ENCODE measurements at places on chromosomes 12 and 14.

DNA sequence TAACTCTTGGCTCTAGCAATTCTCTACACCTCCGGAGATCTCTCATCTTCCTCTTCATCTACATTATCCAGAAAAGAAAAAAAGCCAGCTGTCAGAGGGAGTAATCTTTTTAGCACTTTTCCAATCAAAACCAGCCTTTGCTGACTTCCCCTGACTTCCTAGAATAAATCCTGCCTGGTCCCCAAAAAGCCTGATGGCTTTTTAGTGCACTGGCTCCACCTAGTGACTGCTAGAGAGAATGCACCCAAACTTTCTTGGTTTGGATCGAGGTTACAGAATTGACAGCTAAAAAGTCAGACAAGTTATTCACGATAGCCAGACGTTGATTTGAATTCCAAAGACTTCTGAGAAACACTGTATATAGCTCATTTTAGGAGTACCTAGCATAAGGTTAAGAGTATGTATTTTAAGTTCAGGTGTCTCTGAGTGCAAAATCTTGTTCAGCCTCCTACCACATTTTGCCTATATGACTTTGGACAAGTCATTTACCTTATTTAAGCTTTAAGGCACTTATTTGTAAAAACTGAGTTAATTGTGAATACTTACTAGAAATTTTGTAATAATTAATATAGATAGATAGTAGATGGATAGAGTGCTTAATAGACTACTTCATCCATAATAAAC is 185.7 kb upstream of the GRIN2B start:
- DNase-seq = peak; percentile 15

DNA sequence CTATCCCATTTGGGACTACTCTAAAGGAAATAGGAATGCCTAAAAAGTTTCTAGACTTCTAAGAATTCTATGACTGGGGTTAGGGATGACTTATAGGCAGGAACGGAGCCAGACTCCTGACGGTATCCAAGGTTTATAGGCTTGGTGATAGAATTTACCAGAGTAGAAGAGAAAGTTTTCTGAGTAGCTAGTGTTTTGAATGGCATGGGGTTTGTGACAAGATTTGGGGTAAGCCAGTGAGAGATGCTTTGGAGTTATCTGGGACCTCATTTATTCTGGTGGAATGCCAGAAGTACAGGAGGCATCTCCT is 444.6 kb downstream of the RAD51B start:
- DNase-seq = no peak

- DNase-seq = no peak
Observed at GRCh38 chr14:78512021-78512420, 341.8 kb downstream of the NRXN3 start.

GRCh38 chr14:26319139-26319864 is 278.5 kb downstream of the NOVA1 start:
- DNase-seq = no peak

- no peak for DNase-seq
Observed at GRCh38 chr12:49200919-49201594, 12.2 kb upstream of the TUBA1A start.

DNA sequence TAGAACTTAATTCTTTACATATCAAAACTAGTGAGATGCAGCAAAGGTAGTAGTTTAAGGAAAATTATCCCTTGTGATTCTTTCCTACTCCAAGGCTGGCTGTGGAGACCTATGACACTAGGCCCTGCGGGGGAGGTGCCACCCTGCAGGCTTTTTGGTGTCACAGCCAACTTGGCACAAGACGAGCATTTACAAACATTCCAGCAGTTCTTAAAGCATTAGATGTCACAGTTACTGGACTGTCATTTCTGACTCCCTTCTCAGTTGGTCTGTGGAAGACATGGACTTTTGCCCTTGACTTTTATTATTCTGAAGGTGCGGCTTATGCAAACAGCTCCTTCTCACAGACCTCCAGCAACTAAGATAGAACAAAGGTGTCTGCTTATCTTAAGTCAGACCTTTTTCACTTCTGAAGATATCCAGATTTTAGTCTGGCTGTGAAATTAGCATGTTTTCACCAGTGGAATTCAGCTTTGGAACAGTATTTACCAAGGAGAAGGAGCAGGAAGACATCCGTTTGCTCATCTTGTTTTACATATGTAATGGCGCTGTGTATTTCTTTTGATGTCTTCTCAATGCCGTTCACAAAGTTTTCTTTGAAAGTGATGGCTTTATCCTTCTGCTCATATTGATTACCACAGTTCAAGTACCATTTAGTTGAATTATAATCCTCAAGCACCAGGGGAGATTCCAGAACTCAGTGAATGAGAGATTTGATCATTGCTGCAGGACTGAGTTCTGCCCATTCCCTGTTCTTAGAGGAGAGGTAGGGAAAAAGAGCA is 17.9 kb downstream of the SRGAP1 start:
- DNase-seq = no peak

- no peak for DNase-seq
Observed at GRCh38 chr12:117832459-117833457, 136.0 kb downstream of the KSR2 start.

GRCh38 chr12:113472191-113473121 is 785 bp upstream of the LHX5 start:
- DNase-seq = no peak

DNA sequence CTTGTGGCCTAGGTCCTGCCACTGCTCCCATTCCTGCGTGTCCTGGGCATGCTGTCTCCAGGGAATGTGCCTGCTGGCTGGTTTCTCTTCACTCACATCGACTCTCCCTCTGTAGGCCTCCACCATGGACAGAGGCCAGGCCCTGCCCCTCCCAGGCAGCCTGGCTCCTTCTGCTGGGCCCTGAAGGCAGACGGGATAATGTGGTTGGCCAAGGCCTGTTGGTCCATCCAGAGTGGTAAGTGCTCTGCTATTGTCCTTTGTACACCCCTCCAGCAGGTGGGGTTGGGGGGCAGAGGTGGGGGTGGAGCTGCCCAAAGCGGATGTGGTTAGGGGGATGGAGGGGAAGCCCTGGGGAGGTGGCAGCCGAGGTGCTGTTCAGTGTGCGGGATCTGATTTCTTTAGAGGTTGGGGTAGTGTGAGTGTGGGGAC is 9.5 kb upstream of the NR4A1 start:
- DNase-seq = peak; percentile 37

DNA sequence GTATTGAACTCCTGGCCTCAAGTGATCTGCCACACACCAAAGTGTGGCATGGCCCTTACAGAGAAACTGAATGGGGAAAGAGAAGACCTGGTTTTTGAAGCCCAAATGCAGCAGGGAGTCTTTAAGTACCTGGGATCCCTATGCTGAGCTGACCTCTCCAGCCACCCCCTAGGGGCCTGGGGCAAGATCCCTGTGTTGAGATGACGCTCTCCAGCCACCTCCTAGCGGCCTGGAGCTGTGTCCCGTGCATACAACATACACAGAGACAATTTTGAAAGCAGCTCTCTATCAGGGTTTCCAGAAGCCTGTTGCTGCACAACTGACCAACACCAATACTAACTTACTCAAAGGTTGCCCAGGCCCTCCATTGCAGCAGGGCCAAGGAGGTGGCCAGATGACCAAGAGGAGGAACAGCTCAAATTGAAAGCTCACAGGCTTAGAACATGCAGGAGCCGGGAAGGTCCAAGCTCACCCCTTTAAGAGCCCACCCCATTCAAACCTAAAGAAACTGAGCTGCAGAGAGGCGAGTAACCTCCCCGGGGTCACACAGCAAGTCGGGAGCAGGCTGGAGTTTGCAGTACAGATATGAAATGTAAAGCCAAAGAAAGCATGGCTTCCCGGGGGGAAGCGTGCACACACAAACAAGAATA is 31.5 kb downstream of the TTC7B start:
- no peak for DNase-seq

- DNase-seq = no peak
Observed at GRCh38 chr14:33855672-33856071, 95.2 kb downstream of the EGLN3 start.

DNA sequence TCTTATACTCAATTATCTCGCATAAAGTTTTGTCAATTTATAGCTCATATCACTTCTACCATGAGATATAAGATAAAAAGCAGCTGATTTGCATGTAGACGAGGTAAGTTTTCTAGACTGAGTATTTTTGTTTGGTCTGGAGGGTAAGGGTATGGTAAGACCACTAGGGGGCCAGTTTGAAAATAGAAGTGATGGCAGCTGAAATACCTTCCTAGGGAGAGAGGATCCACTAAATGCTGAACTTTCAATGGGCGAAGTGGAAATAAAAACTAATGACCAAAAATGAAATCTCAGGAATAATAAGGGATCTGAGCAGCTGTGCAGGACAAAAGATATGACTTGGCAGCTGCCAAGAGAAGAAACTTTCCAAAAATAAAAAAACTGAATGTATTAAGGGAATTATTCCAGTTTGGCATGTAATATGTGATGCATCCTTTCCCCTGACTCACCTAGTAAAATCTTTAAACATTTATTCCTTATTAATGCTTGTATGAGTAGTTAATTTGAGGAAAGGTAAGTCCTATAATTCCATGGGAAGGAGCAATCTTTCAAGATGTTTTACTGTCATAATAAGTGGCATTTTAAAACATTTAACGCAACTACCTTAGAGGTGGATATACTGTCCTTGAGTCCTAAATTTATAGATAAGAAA is 754.5 kb downstream of the C12orf50 start:
- no peak for DNase-seq

DNA sequence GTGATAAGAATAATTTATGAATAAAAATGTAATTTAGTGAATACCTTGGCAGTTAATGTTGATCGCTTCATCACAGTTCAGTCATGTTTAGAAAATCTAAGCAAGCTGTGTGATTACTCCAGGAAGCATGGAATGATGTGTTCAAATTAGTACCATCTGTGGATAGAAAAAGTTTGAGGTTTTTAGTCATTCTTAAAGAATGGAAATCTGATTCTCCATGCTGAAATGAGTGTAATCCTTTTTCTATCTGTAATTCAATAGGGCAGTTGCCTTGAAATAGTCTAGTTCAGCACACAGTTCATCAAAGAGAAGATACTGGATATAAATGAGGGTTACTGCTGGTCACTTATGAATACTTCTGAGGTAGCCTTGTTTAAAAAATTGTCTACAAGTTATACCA is 127.2 kb upstream of the MYF6 start:
- DNase-seq = no peak

DNA sequence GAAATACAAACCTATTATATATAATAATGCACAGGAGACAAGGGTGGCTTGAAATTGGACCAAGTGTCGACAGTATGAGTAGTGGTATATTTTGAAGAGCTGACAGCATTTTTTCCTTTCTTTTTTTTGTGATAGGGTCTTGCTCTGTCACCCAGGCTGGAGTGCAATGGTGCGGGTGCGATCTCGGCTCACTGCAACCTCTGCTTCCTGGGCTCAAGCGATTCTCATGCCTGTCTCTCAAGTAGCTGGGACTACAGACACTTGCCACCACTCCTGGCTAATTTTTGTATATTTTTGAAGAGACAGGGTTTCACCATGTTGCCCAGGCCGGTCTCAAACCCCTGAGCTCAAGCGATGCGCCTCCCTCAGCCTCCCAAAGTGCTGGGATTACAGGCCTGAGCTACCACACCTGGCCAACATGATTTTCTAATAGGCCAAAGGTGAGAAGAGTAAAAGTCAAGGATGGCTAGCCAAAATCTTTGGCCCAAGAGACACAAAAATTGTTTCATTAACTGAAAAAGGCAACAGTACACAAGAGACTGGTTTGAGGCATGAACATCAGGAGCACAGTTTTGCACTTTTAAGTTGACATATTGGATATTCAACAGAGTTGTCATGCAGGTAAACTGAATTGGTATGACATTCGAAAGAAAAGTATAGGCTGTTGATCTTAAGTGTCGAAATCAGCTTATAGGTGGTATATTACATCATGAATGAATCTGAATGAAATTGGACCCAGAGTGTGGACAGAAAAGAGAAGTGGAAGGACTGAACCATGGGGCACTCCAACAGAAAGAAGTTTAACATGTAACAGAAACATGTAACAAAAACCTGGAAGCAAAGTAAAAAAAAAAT is 12.5 kb downstream of the HNRNPC start:
- DNase-seq = no peak

DNA sequence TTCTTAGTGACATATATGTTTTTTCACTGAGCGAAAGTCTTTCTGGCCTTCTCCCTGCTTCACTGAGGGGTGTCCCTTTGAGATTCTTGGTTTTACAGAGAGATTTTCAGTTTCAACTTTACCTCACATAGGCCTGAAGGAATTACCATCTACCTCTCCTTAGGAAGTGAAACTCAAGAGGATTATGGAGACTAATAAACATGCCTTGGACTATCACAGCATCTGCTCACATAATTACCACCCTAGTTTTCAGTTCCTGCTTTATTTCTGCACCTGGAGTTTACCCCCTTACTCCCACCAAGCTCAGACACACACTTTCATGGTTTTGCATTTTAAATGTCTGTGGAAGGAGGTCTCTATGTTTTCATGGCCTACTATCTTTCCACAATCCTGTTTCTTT is 118.3 kb upstream of the SCAF11 start:
- DNase-seq = no peak

GRCh38 chr12:100539202-100539601 is 34.3 kb upstream of the GAS2L3 start:
- DNase-seq = no peak

GRCh38 chr12:84701041-84701440 is 211.6 kb downstream of the SLC6A15 start:
- no peak for DNase-seq

DNA sequence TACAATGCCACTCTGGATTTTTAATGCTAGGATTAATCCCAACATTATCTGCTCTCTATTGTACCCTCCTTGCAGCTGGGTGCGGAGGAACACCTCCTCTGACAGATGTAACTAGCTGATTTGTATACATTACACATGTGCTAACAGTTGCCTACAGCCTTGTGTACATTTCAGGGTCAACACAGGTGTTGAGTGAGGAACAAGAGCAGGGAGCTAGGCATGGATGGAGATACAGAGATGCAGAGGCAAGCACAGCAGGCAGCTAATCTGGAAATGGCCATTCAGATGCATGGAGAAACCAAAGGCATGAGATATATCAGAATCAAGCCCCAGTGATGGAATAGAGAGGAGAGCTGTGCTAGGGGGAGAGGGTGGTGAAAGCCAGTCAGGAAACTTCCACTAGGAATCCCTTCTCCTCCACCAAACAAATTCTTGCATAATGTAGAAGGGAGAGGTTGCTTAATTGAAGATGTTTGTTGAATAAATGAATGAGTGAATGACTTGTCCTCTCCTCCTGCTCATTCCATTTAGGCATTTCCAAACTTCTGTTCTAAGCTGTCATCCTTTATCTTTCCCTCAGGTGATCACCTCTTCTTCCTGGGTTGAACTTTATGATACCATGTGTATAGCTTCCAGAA is 313.2 kb downstream of the ATP23 start:
- DNase-seq = no peak

GRCh38 chr12:92462049-92462448 is 240.7 kb upstream of the PLEKHG7 start:
- peak; percentile 11 for DNase-seq

DNA sequence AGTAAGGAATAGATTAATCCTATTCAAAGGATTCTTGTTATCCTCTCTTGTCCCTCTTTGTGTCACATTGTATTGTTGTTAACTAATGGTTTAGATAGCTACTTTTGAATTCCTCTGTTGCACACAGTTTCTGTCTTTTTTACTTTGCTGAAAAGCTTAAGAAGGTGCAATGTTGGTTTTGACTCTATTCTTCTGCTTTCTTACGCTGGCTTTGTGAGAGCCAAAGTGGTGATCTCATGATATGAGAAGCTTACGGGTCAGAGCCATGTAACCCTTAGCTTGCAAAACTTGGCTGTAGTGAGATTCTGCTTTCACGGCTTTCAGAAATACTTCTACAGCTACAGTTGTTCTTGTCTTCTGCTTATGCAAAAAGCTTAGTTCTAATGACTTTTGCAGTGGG is 239.7 kb downstream of the TRHDE start:
- no peak for DNase-seq
